ENCODE measurements at places on chromosomes 5 and 9. TPM values are rescaled to one million over a fixed set of nuclear protein-coding genes. Genes with fewer than 3 reads are reported as not detected.

The TLX3 gene
- total RNA-seq = not detected

The IL5 gene
- not detected for total RNA-seq

The TPPP gene
- total RNA-seq = 0.35 TPM

The PTPA gene
- total RNA-seq = 69.8 TPM

The PRSS3 gene
- total RNA-seq = 14.4 TPM

The INSL4 gene
- not detected for total RNA-seq

The PCDH1 gene
- total RNA-seq = 7.5 TPM

The TICAM2 gene
- 1.6 TPM for total RNA-seq

The LRRC19 gene
- not detected for total RNA-seq

The CNTNAP3B gene
- total RNA-seq = 4.8 TPM

The ROR2 gene
- total RNA-seq = 49.7 TPM

The TMC1 gene
- not detected for total RNA-seq

The LHX6 gene
- not detected for total RNA-seq

The IL3 gene
- not detected for total RNA-seq

The SLC34A1 gene
- total RNA-seq = not detected

The HK3 gene
- total RNA-seq = not detected

The EQTN gene
- not detected for total RNA-seq

The LHX3 gene
- total RNA-seq = not detected

The LEAP2 gene
- not detected for total RNA-seq

The ACTL7A gene
- not detected for total RNA-seq

The SLCO4C1 gene
- 0.58 TPM for total RNA-seq

The CXXC5 gene
- 64.5 TPM for total RNA-seq

The OR1J2 gene
- total RNA-seq = not detected

The TEX48 gene
- not detected for total RNA-seq

The FOXD4L6 gene
- total RNA-seq = 0.09 TPM

The ZBTB34 gene
- total RNA-seq = 5.0 TPM

The ARL14EPL gene
- not detected for total RNA-seq

The MRPS2 gene
- 34.1 TPM for total RNA-seq

The GLRA1 gene
- not detected for total RNA-seq

The NR4A3 gene
- total RNA-seq = 0.26 TPM

The WNK2 gene
- not detected for total RNA-seq

The GBGT1 gene
- total RNA-seq = 7.4 TPM

The C5orf58 gene
- total RNA-seq = not detected

The NAIP gene
- 1.2 TPM for total RNA-seq

The ATP6V1G1 gene
- 108 TPM for total RNA-seq

The PCDHB10 gene
- total RNA-seq = 0.12 TPM

The NR5A1 gene
- total RNA-seq = not detected

The SOX30 gene
- not detected for total RNA-seq

The TAF11L5 gene
- total RNA-seq = not detected

The CRHBP gene
- total RNA-seq = not detected
